ENCODE measurements at places on chromosomes 4 and X.

DNA sequence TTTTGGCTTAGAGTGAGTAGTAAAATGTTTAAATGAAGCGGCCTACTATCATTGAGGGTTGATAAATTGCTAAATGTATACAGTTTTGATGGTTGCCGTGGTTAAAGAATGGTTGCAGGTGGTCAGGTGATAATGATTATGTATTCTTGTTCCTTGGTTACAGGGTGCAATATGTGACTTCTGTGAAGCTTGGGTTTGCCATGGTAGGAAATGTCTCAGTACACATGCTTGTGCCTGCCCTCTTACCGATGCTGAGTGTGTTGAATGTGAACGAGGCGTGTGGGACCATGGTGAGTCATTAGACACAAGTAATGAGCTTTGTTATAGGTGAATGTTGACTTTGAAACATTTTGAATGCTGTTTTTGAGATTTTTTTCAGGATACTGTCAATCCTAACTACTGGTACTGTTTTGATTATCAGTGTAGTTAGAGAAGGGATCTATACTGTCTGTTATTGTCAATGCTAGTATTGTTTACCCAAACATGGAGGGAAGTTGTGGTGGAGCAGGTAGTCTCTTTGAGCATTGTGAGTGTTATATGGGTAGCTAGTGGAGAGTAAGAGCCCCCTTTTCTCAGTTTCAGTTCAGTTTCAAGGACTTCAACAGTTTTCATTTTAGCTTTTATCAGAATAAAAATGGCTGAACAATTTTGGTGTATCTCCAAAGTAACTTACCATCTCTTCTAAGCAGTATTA lies 8.9 kb downstream of the ZNF330 start:
- no peak for DNase-seq

- DNase-seq: peak; percentile 10
These were observed 245.2 kb upstream of the CENPE start for GRCh38 chr4:103443324-103443723.

DNA sequence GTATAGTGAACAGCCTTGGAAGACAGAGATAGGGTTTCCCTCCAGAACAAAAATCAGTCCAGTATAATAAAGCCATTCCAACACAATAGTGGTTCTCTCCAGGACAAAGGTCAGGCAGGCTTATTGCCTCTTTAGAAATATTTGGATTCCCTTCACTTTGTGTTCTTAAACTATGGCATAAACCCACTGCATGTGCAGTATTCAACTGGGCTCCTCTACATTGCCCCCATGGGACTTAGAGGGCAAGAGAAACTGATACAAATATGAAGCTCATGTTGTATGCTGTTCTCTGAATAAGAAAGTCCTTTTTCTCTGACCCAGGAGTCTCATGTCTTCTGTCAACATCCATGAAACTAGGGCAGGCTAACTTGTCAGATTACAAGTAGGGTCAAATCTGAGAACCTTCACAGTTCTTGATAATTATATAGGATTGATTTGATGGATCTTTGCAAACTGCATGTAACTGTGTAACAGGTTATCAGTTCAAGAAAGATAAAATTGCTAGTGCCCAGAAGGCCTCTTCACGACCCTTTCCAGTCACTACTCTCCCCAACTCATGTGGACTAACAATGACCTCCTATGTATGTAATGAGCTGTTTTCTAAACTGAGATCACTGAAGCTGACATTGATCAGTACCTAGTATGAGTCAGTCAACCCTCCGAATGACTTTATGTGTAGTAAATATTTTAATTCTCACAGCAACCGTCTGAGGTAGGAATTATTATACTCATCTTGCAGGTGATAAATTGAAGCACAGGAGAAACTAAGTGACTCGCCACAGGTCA lies 31.9 kb upstream of the FAM9C start:
- no peak for DNase-seq

DNA sequence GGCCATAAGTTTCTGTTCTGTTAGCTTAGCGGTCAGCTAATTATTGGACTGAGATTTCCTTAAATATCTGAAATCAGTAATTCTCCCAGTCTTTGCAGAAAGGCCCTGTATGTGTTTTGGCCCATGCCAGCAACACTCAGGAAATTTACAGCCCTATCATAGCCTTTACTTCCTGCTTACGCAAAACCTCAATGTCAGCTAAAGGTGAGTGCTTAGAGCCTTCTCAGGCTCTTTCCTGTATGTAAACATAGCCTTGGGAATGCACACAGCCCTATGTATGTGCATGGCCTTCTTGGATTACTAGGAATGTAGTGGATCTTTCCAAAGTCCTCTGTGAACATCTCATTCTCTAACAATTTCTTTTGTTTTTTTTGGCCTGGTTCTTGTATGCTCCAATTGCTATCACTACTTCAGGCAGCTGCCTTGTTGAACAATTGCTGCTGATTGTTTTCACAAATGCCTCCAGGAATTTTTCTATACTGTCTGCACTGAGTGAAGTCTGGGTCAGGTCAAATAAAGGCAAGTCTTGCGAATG lies 200.0 kb downstream of the PPP1R2C start:
- DNase-seq: no peak

- peak; percentile 24 for DNase-seq
These were observed 326.4 kb downstream of the PPP3CA start for GRCh38 chr4:101020956-101021355.

DNA sequence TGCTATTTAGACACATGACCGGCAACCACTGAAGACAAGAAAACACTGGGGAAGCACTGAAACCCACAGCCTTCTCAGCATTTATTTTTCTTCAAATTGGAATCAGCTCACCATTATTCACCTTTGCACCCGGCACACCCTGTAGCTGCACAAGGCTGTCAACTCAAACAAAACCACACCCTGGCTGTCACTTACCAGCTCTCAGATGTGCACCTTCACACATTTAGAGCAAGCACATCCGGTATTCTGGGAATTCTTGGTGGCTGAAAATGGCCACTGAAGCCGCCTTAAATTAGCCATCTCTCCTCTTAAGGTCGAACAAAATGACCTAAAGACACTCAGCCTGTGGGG lies 5.9 kb downstream of the ZFYVE28 start:
- no peak for DNase-seq

- DNase-seq: no peak
These were observed 139.7 kb upstream of the WDFY3 start for GRCh38 chr4:85106166-85106565.

DNA sequence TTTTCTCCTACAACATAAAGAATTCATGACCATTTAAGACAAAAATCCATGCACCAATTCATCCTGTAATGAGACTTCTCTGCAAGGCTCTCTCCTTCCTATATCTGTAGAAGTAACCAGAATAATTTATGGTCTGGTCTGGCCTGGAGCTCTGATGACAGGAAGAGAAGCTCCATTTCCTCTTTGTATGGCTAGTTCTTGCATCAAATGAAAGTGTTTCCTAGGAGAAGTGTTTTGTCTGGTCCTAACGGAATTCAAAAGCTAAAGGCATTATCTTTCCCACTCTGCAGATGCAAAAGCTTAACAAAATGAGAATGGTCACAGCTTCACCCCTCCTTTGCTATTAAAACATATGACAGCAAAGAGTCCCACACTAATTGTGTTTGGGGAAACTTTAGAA lies 55.1 kb downstream of the SPATA18 start:
- no peak for DNase-seq

- DNase-seq: no peak
These were observed 84.9 kb downstream of the ARHGAP6 start for GRCh38 chrX:11580789-11581188.

DNA sequence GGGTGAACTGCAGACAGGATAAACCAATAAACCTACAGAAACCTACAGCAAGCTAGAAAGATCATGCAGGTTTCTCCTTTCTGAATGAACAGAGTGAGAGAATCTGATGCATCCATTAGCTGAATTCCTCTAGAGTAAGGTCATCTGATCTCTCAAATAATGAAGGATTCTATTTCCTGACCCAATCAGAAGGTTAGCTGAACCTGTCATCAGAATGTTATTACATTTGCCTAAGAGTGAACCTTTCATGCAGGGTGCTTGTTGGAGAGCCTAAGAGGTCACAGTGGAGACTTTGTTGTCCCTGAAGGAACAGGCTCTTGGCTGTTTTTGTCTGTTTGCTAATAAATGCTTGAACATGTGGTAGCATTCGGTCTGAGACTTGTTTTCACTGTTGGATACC lies 24.0 kb downstream of the MEPE start:
- DNase-seq: no peak

DNA sequence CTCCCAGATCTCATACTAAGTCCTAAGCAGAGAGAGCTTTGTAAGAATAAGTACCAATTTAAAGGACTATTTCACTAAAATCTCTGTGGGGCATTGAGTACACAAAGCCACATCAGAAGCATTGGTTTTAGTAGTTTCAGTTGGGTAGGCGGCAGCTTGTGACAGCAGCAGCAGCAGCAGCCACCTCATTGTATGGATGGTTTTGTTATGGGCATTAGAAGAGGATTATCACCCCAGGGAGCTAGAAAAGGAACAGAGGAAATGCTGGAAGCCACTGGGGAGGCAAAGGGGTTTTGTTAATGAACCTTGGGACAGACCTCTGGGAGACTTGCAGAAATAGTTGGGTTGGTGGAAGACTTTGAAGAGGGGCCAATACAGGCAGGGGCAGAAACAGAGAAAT lies 93.9 kb upstream of the FRMPD3 start:
- no peak for DNase-seq

GRCh38 chr4:70818921-70819320 lies 20.8 kb downstream of the GRSF1 start:
- no peak for DNase-seq

DNA sequence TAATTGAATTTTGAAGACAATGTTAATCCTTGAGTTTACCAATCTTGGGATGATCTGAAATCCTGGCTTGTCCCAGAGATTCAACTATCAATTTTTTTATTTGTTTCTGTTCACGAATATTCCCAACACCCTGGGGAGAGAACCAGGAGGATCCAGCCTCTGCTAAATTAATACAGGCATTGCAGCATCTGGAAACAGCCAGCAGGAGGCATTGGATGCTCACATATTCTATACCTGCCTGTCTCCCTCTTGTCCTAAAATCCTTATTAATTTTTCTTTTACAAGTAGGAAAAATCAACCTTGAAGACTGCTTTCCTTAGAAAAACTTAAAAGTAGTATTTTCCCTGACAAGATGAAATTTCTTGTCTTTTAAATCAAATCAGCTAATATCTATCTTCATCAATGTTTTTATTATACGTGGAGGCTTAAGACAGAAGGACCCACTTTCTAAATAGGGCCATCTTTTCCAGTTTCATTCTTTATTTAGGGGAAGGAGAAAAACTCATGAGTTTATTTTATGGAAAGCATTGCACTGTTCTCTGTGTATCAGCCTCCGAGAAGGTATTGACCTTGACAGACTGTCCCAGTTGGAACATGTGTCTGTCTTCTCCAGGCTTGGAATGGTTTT lies 102.4 kb downstream of the CLNK start:
- DNase-seq: peak; percentile 41

DNA sequence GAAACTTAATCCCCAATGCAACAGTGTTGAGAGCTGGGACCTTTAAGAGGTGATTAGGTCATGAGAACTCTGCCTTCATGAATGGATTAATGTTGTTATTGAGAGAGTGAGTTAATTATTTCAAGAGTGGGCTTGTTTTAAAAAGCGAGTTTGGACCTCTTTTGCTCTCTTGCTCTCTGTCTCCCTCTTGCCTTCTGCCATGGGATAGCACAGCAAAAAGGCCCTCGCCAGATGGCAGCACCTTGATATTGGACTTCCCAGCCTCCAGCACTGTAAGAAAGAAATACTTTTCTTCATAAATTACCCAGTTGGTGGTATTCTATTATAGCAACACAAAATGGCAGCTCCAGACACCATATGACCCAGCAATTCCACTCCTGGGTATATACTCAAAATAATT lies 7.0 kb upstream of the ATP6AP2 start:
- DNase-seq: no peak

DNA sequence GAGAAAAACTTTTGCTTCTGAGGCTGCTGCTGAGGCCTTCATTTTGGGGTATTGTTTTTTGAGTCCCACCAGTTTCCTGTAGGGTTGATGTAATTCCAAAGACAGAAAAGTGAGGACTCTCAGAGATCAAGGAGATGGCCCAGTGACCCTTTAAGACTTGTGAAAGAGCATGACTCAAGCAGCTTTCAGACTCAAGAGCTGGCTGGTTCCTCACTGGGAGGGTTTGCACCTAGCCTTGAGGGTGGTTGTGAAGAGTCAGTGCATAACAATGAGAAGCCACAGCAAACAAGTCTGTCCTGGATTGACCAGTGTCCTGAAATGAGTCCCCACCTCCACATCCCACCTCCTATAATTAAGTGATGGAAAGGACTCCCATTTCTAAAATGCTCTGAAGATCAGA lies 89.2 kb downstream of the NHS start:
- DNase-seq: no peak

GRCh38 chr4:147492306-147492705 lies 11.4 kb downstream of the EDNRA start:
- no peak for DNase-seq

DNA sequence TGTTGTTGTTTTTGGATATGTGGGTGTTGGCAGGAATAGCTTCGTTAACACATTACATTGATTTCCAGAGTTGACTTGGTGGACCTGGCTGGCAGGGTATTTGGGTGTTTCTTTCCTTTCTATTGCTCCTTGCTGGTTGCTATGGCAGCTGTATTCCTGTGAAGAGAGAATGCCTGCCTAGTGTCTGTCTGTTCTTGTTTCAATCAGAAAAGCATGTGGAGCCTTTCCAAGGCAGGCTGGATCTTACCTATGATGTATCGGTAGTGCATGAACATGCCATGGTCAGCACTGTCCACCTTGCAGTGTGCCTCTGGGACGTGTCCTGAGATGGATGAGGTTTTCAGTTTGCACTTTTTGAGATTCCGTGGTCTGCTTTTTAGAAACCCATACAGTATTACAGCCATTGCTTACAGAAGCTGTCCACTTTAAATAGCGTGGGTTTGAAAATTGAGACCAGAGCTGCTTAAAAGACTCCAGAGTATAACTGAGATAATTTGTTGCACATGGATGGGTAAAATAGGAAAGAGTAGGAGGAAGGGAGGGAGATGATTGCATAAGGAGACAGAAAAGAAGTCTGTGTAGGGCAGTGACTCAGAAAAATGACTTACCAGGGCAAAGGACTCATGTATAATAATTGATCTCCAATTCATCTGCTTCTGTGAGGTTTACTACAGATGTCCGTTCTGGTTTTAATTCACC lies 20.0 kb upstream of the AADAT start:
- peak; percentile 50 for DNase-seq

GRCh38 chrX:119512146-119512800 lies 44.0 kb downstream of the SLC25A5 start:
- DNase-seq: peak; percentile 56

GRCh38 chrX:131827935-131828334 lies 195.2 kb upstream of the STK26 start:
- no peak for DNase-seq

DNA sequence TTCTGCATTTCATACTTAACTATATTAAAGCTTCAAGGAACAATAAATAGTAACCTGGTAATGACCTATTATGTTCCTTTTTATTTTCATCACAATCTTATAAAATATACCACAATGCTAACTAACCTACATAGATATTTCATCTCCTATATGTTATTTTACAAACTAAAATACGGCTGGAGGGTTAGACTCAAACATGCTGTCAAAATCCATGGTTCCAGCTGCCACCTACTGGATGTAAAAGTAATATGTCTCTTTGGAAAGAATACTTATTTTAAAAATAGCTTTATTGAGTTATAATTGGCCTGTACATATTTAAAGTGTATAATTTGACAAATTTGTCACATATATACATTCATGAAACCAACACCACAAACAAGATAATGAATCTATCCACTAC lies 15.0 kb downstream of the RGN start:
- peak; percentile 33 for DNase-seq

All from fibroblast of the conjunctiva (primary cell).